ENCODE measurements at places on chromosomes 7 and 10.
A peak's percentile ranks its signal among the peaks of the same experiment; 100 is the strongest.

DNA sequence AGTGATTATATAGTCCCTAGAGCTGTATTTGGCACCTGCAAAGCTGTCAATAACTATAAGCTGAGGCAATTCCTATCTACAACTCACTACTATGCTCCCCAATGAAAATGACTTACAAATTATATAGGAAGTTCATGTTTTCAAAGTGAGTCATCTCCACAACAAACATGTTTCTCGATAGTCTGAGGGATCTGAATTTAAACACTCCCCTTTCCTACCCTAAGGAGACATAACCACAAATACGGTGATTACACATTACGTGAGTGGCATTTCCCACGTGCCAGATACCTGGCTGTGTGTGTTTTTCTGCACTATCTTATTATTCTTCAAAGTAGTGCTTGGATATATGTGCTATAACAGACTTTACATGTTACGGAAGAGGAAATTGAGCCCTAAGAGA lies 122.5 kb upstream of the C1QL3 start:
- no peak for DNase-seq

DNA sequence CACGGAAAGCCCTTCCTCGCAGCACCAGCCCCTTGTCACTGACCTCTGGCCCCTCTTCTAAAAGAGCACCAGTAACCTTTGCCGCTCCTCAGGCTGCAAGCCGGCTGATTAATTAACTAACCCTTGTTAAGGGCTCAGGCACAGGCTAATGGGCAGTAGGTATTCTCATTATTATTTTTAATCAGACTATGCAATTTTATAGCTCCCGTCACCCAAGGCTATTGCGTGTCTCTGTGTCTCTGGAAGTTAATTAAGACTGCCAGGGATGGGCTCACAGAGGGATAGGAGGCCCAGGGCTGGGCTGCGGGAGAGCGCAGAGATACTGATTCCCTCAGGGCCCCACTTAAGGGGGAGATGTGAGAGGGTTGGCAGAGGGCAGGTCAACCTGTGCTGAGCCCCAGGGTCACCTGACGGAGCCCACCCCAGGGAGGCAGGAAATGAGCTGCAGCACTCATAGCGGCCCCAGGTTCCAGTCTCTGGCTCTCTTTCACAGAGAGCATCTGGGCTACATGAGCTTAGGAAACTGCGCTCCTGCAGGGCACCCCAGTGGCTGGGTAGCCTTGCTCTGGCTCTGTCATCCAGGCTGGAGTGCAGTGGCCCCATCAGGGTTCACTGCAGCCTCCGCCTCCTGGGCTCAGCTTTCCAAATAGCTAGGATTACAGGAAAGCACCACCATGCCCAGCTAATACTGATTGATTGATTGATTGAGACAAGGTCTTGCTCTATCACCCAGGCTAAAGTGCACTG lies 92.2 kb upstream of the LRRC4 start:
- no peak for DNase-seq

- DNase-seq, result no peak
Measured at GRCh38 chr10:79047875-79048638, 20.7 kb upstream of the ZMIZ1 start.

GRCh38 chr10:75083972-75084833 lies 27.3 kb upstream of the SAMD8 start:
- no peak for DNase-seq

DNA sequence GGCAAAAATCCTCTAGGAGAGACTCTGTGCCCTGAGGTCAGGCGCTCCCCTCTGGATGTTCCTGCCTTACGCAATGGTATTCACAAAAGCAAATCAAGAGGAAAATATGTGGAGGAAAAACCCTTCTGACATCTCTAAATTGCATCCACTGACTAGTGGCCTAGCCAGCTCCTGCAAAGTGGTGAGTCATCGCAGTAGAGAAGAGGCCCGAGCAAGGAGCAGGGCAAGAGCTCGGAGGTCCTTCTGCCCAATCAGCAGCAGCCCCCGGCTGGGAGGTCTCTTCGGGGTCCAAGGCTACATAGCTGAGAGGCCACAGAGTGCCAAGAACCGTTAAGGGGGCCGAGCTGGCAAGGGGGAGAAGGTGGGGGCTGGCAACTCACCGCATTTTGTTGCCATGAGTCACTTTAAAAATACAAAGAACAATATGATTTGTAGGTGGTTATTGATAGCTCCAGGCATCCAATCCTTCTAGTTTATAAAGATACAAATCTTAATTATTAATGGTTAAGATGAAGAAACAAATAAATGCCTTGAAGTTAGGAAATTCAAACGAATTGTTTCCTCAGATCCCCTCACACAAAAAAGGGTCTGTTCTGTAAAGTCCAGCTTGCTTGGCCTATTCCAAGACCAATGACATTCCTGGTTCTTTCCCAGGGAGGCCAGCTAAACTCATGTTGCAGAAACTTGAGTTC lies 161.6 kb downstream of the PKD1L1 start:
- no peak for DNase-seq

DNA sequence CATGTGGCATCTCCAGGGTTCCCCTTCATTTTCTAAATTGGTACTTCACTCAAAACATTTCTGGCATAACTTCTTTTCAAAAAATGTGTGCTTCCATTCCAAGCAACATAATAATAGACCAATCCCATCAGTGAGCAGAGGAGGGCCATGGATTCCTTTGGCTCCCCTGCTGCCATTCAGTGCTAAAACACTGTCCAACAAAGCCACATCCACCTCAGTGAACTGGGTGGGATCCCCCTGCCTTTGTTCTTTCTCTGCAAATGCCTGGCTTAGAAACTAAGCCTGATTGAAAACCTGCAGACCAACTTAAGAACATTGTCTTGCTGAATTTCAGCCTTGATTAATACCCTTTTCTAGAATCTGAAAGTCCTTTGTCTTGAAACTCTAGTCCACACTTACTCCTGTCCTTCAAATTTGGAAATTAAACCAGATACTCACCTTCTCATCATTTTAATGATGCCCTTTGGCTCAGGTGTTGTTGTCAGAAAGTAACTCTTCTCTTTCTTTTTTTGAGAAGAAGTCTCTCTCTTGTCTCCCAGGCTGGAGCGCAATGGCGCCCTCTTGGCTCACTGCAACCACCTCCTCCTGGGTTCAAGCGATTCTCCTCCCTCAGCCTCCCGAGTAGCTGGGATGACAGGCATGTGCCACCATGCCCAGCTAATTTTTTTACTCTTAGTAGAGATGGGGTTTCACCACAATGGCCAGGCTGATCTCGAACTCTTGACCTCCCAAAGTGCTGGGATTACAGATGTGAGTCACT lies 132.3 kb downstream of the PLXNA4 start:
- DNase-seq, result no peak

DNA sequence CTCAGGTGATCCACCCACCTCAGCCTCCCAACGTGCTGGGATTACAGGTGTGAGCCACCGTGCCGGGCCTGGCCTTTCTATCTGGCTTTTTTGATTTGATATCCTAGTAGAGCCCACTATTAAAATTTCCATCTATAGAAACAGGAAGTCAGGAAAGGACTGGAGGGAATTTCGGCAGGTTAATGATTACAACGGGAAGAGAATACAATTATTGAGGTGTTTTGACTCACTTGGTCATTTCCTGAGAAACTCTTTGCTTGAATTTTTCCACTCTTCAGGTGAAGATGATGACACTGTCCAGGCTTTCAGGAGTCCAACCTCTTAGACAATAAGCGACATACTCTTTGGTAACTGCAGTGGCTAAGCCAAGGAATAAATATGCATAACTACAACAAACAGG lies 1.1 kb upstream of the MKLN1 start:
- DNase-seq, result no peak

GRCh38 chr7:118517275-118517674 lies 292.8 kb downstream of the ANKRD7 start:
- no peak for DNase-seq

GRCh38 chr10:132156382-132156781 lies 30.4 kb upstream of the DPYSL4 start:
- DNase-seq, result no peak

- DNase-seq, result no peak
Measured at GRCh38 chr10:77630507-77630848, 7.1 kb downstream of the KCNMA1 start.

DNA sequence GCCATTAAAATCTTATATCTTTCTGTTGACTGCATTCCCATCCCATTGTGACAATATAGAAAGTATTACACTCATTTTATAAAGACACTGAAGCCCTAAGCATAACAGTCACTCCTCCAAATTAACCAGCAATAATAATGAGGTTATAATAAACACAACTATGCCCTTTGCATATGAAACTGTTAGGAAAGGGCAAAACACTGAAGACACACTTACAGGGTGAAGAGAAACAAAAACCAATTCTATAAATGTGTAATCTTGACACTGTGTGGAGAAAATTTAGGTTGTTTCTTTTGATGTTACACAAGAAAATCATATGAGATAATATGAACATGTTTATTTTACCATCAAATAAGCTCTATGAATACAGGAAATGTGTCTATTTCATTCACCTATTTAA lies 14.0 kb upstream of the GPR37 start:
- DNase-seq, result no peak

DNA sequence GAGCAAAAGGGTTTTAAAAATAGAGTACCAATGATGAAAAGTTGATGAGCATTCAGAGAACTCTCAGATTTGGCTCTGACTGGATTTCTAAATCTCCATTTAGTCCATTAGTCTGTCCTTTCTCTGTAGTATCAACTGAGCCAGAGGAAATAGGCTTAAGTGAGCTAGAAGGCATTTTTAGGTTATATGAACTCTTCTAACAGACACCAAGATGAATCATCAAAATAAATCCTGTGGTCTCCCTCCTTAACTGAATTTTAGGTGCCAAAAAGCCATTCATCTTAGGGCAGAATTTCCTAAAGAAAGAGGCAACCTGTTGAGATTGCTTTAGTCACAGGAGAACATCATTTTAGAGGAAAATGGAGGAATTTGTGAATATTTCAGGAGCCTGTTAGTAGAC lies 305.1 kb downstream of the AUTS2 start:
- no peak for DNase-seq

- DNase-seq, result peak; percentile 94
Measured at GRCh38 chr7:158704524-158705233, at the start of gene NCAPG2. TSS of gene NCAPG2 (minus strand) at chr7:158704804. CDS start at chr7:158701899, 2,905 bp downstream.
